K562 (cell line): ENCODE measurements at places on chromosomes 1 and 21. TPM values are rescaled to one million over a fixed set of nuclear protein-coding genes. Genes with fewer than 3 reads are reported as not detected.

GRCh38 chr21:23574932-23575331 is 2032.3 kb downstream of the MRPL39 start:
- DNase-seq: no peak

GRCh38 chr1:11735854-11736745 is at the start of gene AGTRAP:
AGTRAP (plus strand) TSS chr1:11736136; CDS start chr1:11736209, 73 bp downstream.
- peak; percentile 96 for DNase-seq

GRCh38 chr1:192565946-192566345 is 9.6 kb upstream of the RGS1 start:
- no peak for DNase-seq

Gene GNG12
- total RNA-seq: 3.7 and 4.1 TPM in 2 replicates

- no peak for DNase-seq
Observed at GRCh38 chr1:200905411-200906052, 10.8 kb downstream of the INAVA start.

Gene OR10Z1
- not detected in 2 replicates for total RNA-seq

GRCh38 chr1:43352881-43353280 is 5.9 kb upstream of the CDC20 start:
- DNase-seq: no peak

- DNase-seq: no peak
Observed at GRCh38 chr1:169086603-169087455, 19.7 kb upstream of the ATP1B1 start.

GRCh38 chr1:89972024-89972423 is 22.9 kb upstream of the ZNF326 start:
- DNase-seq: no peak
